Activated CD4-positive, CD25-positive, alpha-beta regulatory T cell treated with anti-CD3 and anti-CD28 coated beads, Interleukin-2, amount 50 U/mL, for 16 hours (primary cell): ENCODE measurements at places on chromosomes 13 and 19.
A peak's percentile ranks its signal among the peaks of the same experiment; 100 is the strongest.

DNA sequence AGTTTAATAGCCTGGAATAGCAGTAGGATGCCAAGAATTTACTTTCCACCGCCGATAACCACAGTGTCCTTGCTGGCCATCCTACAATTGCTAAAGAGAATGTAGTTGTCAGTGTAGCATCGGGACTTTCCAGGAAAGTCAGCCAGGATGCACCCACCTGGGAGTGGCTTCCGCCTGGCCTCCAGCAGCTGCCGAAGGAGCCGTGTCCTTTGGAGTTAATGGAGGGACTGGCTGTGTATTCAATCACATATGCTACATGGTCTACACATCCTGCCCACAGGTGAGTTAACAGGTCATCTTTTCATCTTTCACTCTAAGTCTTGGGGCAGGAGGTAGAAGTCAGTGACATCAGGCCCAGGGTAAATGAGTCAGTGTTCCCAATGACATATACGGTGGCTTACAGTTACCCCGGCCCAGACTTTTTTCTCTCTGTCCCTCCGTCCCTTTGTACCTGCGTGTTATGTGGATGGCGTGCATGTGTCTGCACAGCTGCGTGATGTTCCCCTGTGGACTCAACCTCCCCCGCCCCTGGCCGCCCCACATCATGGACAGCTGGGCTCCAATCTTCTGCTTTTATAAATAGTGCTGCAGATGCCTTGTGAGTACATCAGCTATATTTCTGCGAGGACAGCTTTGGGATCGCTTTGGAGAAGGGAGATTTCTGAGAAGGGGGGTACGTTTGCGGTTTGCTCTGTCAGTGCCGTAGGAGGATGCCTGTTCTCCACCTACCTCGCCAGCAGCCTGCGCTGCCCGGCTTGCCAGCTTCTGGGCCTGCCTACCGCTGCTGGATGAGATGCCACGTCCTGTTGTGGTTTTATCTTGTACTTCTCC, 63.1 kb downstream of the ATP11A start:
- DNase-seq, result no peak

GRCh38 chr19:18932216-18932841, 8.7 kb downstream of the HOMER3 start:
- DNase-seq, result peak; percentile 61

DNA sequence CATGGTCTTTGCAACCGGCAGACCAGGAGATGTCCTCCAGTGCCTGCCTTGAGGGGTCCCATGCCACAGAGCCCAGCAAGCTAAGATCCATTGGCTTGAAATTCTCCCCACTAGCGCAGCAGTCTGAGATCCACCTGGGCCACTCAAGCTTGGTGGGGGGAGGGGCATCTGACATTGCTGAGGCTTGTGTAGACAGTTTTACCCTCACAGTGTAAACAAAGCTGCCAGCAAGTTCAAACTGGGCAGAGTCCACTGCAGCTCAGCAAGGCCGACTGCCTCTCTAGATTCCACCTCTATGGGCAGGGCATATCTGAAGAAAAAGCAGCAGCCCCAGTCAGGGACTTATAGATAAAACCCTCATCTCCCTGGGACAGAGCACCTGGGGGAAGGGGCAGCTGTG, 32.0 kb upstream of the ITM2B start:
- no peak for DNase-seq

GRCh38 chr19:40599902-40600569, 1.1 kb upstream of the LTBP4 start:
- DNase-seq, result no peak

DNA sequence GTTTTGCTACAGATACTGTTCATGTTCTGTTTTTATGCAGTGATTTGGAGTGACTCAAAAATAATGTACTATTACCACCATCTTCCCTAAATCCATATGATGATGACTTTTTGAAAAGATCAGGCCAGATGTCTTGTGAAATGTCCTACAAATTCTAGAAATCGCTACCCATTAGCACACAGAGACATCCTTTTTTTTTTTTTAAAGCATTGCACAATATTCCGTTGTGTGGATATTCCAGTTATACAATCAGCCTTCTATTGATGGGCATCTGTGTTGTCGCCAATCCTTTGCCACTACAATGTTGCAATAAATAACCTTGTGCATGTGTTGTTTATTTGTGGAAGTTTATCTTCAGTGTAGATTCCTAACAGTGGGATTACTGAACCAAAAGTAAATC, 24.5 kb downstream of the ZDHHC20 start:
- DNase-seq, result no peak

DNA sequence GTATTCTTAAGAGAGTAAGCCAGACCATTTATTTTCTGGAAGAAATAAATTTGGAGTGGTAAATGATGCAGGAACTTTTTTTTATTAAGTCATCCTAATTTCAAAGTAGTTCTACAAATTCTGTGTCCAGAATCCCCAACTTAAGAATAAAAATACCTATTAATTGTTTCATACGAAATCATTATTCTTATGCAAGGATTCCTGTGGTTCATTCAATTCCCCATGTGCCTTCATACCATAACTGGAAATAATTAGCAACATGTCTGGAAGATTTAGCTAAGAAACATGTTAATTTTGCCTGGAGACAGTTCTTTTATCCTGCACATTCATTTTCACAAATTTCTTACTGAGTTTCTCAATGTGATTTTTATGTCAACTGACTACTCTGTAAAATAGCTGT, 408.6 kb downstream of the PCDH9 start:
- no peak for DNase-seq

GRCh38 chr13:109906976-109907375, 120.6 kb upstream of the IRS2 start:
- DNase-seq, result no peak

DNA sequence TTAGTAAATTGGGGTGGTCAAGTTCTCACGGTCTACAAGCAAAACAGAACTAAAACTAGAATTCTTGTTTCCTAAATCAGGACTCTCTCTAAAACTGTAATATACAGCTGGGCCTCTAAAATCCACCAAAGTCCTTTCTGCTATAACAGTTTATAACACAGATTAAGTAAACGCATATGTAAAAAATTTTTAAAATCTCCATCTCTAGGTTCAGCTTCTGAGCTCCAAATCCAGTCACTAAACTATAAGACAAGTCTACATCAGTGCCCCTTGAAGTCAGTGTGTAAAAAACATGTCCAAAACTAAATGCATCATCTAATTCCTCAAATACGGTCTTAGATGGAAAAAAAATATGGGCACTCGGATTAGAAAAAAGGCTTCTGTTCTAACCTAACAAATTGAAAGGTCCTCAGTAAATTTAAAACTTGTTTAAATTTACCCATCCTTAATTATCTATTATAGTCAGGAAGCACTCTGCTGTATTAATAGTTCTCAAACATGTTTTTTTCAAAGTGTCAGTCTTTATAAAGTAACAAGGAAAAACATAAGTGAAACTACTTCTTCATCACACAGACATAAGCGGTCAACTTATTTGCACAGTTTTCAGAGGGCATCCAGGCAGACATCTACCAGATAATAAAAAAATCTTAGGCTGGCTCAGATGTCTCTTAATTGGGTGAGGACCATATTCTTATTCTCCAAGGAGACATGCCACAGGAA, 33.6 kb downstream of the ELF1 start:
- no peak for DNase-seq

GRCh38 chr19:2097203-2097885, 629 bp downstream of the IZUMO4 start:
- no peak for DNase-seq

DNA sequence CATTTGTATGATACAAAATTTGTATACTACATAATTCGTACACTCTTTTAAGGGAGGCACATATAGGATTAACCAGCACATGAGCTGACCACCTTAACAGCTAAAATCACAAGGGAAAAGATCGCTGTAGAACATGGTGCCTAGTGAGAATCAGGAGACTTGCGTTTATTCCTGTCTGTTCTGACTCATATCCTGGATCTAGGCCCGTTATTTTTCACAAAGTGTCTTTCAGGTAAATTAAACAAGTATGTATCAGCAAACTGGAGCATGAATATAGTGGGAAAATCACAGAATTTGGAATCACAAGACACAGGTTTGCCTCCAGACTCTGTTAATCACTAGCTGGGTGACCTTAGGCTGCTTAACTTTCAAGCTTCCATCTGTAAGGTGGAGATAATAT, 47.5 kb upstream of the ESD start:
- DNase-seq, result no peak

- no peak for DNase-seq
Observed at GRCh38 chr19:19211499-19212420, at the start of gene NCAN. Gene NCAN, plus strand, starts transcription at chr19:19211958. Its CDS starts 4,996 bp downstream, at chr19:19216954.

DNA sequence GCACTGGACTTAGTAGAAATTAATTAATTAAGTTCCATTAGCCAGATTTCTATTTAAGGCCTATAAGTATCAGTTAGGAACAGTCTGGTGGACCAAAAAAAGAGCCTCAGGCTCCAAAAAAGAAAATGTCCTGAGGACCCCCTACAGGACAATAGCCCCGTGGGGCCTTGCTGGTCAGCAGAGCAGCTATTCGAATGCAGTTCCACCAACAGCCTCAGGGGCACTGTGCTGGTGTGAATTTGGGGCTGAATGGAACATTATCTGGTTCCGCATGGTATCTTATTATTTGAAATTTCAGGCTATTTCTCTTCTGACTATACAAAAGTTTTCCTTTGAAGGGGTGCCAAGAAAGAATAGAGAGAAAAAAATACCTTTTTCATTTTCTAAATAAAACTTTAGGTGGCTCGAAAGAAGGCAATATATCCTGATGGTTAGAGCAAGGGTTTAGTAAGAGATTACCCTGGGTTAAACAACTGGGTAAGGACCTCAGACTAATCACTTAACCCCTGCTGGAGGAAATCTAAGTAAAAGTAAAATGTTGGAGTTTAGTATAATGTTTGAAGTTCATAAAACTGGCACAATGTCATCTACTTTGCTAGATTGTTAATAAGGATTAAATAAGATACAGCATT, 147.2 kb downstream of the MIPEP start:
- DNase-seq, result no peak

DNA sequence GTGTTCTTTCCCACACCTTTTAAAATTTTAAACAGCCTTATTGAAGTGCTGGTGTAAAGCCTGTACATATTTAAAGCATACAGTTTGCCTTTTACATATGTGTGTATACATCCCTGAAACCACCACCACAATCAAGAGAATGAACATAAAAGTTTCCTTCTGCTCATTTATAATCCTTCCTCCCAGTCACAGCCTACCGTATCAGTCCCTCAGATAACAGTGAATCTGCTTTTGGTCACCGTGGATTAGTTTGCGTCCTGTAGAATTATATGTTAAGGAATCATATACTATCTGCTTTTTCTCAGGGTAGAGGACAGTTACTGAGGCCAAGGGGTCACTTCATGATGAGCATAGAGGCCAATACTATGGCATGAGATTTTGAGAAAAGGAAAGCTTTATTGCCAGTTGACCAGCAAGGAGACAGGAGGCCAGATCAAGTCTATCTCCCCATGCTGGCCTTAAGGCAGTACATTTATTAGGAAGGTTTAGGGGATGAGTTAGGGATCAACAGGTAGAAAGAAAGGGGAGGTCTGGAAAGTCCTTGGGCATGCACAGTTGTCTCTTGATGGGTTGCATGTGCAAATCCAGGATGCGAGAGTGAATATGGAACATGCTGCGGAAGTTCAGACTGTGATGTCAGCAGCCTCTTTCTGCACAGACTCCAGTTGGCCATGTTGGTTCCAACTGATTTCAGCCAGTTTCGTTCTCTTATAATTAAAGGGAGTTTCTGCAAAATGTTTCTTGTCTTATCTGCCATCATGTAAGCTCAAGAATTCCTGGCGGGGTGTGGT, 36.3 kb upstream of the LSM14A start:
- no peak for DNase-seq

DNA sequence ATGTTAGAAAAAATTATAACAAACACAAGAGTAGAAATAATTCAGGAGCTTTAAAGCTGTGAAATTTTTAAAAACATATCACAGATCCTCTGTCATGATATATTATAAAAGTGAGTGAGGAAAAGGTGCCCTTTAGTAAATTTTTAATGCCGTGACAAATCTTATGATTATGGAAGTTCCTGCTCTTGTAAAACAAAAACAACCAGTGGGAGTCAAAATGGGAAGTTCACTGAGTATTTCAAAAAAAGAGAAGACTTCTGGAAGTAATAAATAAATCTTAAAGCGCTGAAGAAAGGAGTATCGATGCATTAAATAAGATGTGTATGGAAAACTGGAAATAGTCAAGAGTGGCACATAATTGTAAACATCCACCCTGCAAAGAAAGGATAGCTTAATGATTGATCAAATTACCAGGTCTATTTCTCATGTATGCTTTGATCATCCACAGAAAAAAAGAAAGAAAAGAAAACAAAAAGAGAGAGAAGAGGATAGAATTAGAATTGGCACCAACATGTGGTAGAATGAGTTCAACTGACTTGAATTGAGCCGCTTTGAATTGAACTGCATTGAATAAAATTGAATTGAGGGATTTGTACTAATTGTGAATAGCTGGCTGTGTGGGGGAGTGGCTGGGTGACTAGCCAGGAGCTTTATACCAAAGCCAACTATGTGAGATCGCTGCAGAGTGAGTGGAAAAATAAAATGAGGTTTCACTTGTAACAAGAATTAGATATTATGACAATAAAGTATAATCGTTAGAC, 647.6 kb upstream of the SPRY2 start:
- DNase-seq, result no peak

DNA sequence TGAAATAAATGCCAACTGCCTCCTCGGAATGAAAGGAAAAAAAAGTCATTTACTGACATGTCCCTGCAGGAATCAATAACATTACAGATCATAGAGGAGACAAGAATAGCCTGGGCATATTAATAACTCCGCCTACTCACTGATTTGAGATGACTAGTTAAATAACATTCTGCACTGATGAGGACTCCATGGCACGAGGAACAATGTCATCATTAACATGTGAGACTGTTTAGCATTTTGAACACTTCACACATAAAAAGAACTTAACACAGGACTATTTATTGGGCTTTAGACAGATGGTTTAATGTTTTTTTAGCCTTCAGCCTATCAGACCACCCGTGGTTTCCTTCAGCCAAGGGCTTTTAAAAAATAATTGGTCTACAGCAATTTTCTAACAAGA, 170.1 kb downstream of the OLFM4 start:
- DNase-seq, result no peak

DNA sequence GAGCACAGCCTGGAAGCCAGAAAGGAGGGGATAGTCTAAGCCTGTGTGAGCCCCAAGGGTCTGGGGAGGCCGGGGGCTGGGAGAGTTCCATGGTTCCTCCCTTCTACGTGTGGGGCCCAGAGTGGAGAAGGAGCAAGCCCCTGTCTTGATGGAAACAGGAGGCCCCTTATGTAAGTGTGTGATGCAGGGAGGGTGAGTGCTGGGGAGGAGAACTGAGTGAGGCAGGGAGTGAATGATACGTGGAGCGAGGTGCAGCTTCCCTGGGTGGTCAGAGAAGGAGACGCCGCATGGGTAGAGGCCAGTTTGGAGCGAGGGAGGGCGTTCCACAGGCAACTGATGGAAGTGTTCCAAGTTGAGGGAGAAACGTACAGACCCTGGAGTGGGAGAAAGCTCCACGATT, 16.0 kb downstream of the MAG start:
- DNase-seq, result no peak

- no peak for DNase-seq
Observed at GRCh38 chr13:49540552-49540951, 44.8 kb downstream of the PHF11 start.
